Substantia nigra (tissue), 51 donors: ENCODE measurements at places on chromosomes 5 and 9.

- no peak for DNase-seq
These were observed 41.0 kb downstream of the ESM1 start for GRCh38 chr5:54944364-54944763.

DNA sequence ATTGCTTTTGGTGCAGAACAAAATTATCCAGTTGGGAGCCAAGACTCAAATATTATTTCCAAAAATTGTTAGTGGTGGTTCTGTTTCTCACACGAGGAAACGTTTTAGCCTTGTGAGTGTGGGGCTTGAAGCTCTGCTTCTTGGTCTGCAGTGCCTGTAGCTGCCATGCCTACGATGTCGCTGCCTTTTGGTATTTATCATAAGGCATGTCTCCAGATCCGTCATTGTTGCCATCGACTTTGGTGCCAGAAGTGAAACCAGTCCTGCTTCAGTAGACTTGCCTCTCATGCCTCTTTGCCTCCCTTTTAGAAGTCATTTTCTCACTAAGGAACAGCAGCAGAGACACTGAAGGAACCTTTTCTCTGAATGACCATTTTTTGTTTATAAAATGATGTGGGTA, 29.7 kb upstream of the CATSPER3 start:
- no peak for DNase-seq

- DNase-seq = no peak
These were observed 17.9 kb downstream of the MRPS27 start for GRCh38 chr5:72302171-72302570.

DNA sequence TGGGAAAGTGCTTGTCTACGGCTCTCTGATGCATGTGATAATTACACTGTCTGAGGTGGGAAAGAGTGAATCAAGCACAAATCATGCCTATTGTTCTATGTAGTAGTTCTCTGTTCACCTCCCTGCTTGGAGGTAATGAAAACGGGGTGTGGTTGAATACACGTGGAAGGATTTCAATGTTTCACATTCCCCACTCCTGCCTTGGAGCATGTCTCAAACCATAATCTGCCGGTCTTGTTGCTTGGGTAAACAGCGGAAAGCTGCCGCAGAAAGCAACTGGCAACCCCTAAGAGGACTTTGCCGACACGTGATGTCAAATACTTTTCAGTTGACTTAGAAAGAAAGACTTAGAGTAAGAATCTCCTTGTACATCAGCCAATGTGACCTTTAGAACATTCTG, 63.5 kb upstream of the MOCS2 start:
- DNase-seq = no peak
